ENCODE measurements at places on chromosomes 3 and 15. TPM values are rescaled to one million over a fixed set of nuclear protein-coding genes. Genes with fewer than 3 reads are reported as not detected.

DNA sequence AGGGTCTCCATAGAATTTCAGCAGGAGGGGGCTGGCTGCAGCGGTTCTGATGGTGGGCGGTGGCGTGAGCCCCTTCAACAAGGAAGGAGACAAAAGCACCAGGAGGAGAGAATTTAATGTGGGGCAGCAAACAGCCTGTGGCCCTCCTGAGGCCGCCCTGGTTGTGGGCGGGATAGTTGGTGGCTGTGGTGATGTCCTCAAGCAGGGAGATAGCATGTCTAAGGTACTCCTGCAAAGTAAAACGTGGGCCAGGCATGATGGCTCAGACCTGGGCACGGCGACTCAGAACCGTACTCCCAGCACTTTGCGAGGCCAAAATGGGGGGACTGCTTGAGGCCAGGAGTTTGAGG, 94.0 kb downstream of the LRRK1 start:
- no peak for DNase-seq
- H3K4me3 ChIP-seq, result no peak overlapping the region
- peaks cover 5% of the 10 kb centered on the region for H3K27me3 ChIP-seq
- H3K27ac ChIP-seq, result no peak overlapping the region
- no peaks in the 10 kb centered on the region for H3K36me3 ChIP-seq
- peaks cover 9% of the 10 kb centered on the region for H3K4me1 ChIP-seq

PIERCE2 gene
- not detected for total RNA-seq

DNA sequence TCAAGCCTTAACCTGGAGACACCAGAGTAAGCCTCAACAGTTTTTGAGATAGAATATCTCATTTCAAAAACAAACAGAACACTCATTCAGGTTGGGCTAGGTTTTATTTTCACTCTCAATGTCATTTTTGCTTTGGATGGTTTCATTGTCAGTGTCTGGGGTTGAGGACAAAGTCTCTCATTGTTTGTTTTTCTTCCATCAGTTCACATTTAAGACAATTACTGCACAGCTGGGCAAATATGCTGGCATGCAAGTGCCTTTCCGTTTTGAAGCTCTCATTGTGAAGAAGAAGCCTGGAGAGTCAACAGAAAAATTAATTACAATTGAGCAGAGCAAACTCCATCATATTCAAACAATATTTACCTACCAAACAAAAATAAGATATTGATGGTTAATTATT, 1050.0 kb downstream of the TBL1XR1 start:
- DNase-seq, result no peak
- H3K27me3 ChIP-seq, result no peaks in the 10 kb centered on the region
- no peaks in the 10 kb centered on the region for H3K4me1 ChIP-seq
- no peak overlapping the region for H3K27ac ChIP-seq
- H3K36me3 ChIP-seq, result no peaks in the 10 kb centered on the region

DNA sequence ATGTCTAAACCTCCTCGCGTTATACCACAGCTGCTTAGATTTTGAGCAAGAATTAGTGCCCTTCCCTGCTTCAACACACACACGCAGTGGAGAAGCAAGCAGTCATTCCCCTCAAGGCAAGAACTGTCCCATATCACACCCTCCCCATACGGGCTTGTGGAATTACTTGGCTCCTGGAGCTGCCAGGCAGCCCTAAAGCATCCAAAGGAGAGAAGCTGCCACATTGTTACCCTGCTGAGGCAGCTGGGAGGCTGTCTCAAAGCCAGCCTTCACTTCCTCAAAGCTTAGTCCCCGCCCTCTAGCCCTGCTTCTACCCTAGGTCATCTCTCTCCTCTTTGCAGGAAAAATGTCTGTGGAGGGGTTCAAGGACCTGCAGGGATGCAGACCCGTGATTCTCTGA, 153.4 kb downstream of the RORA start:
- H3K36me3 ChIP-seq, result no peaks in the 10 kb centered on the region
- no peak overlapping the region for H3K4me3 ChIP-seq
- H3K27me3 ChIP-seq, result peaks cover 7% of the 10 kb centered on the region
- DNase-seq, result no peak
- no peak overlapping the region for H3K27ac ChIP-seq

DNA sequence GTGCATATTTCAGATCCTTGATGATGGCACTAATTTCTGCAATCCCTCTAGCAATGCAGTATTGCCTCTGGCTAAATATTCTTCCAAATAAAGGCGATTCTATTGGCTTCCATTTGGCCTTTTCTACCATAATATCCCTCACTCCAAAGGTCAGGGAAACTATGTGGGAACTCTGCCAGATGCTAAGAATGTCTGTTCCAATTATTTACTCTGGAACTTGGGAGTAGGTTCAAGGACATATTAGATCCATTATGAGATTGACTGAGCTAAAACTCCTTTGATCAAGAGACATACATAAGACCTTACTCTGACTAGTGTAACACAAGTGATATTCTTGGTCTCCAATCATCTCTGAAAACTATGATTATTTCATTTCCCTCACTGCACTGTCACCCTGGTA, 674.5 kb upstream of the NECTIN3 start:
- H3K27ac ChIP-seq, result no peak overlapping the region
- DNase-seq, result no peak
- no peaks in the 10 kb centered on the region for H3K4me1 ChIP-seq
- H3K27me3 ChIP-seq, result no peaks in the 10 kb centered on the region
- no peaks in the 10 kb centered on the region for H3K36me3 ChIP-seq
- no peak overlapping the region for H3K4me3 ChIP-seq
